GF-D8 (cell line): ENCODE measurements at places on chromosomes 12 and 14.

DNA sequence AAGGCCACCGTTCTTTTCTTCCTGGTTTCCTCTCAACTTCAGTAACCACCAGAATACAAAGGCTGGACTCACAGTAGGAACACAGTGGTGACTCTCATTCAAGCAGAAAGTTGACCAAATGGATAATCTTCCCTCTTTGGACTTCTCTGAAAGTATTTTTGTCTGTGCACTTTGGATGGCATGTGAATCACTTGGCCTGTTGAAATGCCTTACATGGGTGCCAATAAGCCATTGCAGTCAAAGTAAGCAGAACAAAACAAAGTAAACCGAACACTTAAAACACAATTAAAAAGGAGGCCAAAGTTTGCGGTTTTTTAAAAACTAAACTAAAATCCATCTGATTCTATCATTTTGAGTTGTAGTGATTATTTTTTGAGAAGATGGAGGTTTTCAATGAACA lies 370.1 kb upstream of the DDHD1 start:
- no peak for DNase-seq

DNA sequence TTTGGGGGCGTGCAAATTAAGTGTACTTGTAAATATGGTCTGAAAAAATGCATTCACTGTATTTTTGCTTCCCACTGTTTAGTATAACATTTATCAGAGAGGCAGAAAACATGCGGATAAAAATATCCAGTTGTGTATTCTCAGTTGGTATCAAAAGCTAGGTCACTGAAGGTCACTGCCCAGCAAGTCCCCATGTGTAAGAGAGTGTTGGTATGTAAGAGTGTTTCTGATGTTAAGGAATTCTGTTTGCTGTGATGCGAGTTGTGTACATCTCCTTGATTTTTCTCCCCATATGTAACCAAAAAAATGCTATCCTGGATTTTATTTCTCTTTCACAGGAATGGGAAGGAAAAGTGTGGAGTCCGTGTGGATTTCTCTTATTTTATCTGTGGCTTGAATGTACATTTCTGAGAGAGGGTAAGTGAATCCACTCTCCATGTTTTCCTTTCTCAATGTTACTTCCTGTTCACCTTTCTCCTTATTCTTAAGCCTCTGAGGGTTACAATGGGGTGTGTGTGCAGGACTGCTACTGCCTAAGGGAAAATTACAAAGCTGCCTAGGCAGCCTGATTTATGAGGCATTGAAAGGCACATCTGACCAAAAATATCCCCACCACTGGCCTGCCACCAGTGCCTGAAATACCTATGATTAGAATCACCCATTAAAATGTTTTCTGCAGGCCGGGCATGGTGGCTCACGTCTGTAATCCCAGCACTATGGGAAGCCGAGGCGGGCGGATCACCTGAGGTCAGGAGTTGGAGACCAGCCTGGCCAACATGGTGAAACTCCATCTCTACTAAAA lies 97.9 kb upstream of the USP44 start:
- no peak for DNase-seq

DNA sequence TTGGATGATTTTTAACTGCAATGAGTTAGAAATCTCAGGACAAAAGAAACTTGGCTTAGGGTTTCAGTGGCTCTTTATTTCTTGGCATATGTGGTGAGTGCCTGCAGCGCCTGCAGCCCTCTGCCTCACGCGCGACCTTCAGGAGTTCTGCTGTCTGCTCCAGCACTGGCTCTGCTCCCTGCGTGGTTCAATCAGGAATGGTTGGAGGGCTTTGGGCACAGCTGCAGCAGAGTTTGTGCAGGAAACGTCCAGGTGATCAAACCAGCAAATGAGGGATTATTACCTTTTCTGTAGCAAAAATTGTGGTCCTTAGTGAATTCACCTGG lies 19.8 kb downstream of the PPM1H start:
- DNase-seq: no peak

GRCh38 chr12:63930971-63931370 lies 86.5 kb downstream of the SRGAP1 start:
- no peak for DNase-seq

DNA sequence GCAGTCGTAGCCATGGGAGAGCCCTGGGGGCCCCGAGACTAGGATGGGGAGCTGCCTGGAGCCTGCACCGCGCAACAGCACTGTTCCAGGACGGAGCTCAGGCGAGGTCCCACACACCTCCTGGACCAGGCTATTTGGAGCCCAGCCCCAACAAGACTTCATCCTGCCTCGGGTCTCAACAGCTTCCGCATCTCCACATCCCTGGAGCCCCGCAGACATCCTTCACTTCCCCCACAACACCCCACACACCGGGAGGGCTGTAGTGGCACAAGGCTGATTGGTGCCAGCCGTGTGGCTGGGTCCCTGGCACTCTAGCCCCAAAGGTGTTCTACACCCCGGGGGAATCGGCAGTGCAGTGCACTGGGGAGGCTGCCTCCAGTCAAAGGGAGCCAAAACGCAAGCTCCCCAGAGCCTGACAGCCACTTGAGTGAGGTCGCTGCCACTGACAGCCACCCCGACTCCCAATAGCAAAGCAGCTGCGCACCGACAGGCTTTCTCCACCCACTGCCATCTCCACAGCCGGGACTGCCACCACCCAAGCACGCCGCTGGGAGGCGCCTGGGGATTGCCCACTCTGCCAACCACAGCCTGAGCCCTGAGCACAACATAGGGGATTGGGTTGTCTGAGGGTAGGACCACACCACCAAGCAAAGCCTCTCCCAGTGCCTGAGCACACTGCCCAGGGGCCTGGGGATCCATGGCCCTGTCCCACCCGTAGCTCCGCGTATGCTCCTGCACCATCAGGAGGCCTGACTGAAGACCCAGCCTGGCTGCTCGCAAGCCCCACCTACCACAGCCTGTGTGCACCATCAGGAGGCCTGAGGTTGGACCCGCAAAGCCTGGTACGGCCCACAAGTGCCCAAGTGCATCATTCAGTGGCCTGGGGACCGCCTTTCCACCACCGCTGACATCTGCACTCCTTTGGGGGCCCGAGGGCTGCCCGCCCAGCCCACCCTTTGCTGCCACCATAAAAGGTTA lies 13.2 kb upstream of the KLRF1 start:
- no peak for DNase-seq

GRCh38 chr12:9588749-9589148 lies 19.0 kb downstream of the KLRB1 start:
- DNase-seq: no peak

DNA sequence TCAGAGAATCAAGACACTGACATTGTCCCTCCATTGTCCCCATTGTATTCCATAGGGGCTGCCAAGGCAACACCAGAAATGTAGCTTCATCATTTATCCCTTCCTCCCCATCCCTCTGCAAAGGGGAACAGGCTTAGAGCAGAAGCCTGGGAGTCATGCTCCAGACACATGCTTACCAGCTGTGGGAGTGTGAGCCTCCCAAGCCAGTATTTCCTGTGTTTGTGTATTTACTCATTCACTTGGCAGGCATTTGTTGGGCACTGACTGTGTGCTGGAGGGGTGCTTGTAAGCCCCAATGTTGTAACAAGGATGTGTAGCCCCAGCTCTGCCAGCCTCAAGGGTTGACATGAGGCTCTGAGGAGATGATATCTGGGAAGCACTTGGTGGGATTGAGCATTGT lies 46.0 kb upstream of the TCL1A start:
- no peak for DNase-seq

DNA sequence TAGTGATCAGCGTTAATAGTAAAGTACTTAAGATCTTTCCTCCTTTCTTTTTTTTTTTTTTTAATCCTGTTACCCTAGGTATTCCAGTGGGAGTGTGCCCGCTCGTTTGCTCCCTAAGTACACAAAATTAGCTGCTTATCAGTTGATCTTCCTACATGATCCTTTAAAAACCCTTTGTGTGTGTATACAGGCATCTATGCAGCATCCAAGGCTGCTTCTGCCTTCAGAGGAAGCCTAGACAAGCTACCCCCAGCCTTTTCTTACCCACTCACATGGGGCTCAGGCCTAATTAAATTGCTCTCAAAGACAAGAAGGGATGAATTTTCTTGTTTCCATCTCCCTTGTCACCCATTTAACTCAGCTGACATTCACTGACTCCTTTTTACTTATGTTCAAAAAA lies 343.4 kb upstream of the LMO3 start:
- DNase-seq: no peak

- no peak for DNase-seq
Measured at GRCh38 chr14:35435177-35435576, 30.6 kb upstream of the NFKBIA start.

GRCh38 chr12:31832740-31833729 lies 104.2 kb upstream of the AMN1 start:
- DNase-seq: peak; percentile 96

GRCh38 chr14:101491841-101492240 lies 69.5 kb upstream of the DIO3 start:
- no peak for DNase-seq

DNA sequence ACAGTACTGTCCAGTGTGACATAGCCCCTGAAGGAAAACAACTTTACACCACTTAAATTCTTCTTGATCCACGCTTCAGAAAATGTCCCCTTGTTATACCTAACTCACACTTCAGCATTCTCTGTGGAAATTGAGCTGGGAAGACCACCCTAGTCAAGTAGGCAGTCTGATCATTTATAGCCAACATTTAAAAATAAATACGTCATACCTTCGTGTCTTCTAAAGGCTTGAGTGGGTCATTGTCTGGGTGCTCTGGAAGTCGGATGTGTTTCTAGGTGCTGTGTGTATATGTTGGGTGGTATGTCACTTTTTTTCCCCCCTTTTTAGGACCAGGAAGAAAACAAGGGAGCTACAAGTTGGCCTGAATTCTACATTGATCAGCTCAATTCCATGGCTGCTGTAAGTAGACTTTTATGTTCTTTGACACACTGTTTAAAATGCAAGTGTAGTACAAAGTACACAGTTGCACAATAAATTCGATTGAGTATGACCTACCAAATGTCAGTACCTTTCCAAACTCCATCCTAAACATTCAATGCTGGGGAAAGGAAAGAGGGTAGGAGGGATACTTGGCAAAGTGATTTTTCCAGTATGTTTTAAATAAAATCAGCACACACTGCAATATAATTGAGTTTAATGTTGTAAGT lies 126.6 kb downstream of the DAAM1 start:
- DNase-seq: no peak

- DNase-seq: no peak
Measured at GRCh38 chr12:53231921-53232645, at the start of gene RARG. Gene RARG (minus strand): TSS chr12:53232209. CDS start chr12:53227545, 4,664 bp downstream.

DNA sequence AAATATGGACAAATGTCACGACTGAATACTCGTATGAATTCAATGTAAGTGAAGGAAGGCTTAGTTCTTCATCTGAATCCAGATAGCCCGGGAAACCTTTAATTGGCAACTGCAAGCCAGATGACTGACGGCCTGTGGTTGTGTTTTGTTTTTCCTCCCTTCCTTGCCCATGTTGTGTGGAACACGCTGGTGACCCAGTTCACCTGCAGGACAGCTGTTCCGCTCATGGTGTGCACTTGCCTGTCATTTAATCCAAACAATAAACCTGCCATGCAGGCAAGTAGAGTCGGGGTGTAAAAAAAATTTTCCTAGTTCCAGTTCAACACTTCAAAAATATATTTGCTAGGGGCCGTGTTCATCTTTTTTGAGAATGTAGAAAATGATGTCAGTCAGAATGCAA lies 88.0 kb downstream of the TMEM132D start:
- no peak for DNase-seq

GRCh38 chr14:73428353-73428824 lies 30.0 kb downstream of the NUMB start:
- no peak for DNase-seq

DNA sequence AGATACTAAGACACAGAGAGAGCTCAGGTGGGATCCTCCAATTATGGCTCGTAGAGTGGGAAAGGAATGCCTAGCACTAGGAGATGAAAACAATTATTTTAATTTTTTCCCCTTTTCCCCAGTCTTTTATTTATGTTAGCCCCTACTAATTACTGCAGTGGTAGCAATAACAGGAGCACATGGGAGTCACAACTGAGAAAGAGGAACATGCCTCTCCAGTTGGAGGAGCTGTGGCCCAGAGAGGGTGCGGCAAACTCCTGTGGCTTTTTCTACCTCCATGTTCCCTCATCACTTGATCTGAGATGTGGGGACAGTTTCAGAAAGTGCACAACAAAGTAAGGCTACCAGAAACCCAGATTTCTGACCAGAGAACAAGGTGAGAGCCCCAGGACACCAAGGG lies 25.9 kb upstream of the POC1B start:
- no peak for DNase-seq

- DNase-seq: no peak
Measured at GRCh38 chr12:52650520-52651081, 1.4 kb downstream of the KRT2 start.

- no peak for DNase-seq
Measured at GRCh38 chr14:34425095-34425851, 36.8 kb downstream of the SPTSSA start.

- no peak for DNase-seq
Measured at GRCh38 chr12:5567016-5567725, 135.3 kb downstream of the NTF3 start.

- peak; percentile 12 for DNase-seq
Measured at GRCh38 chr14:30921305-30921704, 46.9 kb downstream of the COCH start.

GRCh38 chr14:50736932-50737419 lies 68.9 kb upstream of the SAV1 start:
- no peak for DNase-seq

DNA sequence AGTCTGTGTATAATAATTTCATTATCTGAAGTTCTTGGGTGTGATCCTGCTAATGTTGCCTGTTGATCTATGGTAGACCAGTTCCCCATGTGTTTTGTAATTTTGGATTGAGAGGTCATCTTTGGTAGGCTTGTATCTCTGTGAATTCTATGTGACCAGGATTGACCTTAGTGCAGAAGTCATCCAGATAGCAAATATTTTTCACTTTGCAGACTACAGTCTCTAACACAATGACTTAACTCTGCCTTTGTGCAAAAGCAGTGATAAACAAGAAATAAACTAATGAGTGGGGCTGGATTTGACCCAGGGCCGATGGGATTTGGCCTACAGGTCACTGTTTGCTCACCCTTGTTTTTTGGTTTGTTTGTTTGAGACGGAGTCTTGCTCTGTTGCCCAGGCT lies 144.6 kb upstream of the MYL2 start:
- DNase-seq: no peak

- DNase-seq: peak; percentile 42
Measured at GRCh38 chr12:96906849-96907670, at the start of gene NEDD1. Gene NEDD1 (plus strand): TSS chr12:96907257. CDS start chr12:96909760, 2,503 bp downstream.

DNA sequence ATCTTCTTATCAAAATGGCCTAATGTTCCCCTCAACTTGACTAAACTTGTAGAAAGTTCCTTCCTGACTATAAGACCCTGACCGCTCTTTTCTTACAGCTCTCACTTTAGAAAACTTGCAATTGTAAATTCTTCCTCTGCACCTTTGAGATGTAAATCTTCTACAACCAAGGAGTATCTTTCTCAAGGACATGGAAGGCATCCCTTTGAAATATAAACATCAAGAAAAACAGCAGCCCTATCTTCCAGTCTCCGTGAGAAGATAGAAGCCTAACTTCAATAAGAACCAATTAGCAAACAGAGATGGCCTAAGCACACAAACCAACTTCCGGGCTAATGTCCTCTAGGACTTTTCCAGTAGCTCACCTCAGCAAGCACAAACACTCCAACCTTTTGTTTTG lies 210.3 kb downstream of the CPNE8 start:
- DNase-seq: no peak
